T-cell (primary cell): ENCODE measurements at places on chromosomes 12 and 14.

DNA sequence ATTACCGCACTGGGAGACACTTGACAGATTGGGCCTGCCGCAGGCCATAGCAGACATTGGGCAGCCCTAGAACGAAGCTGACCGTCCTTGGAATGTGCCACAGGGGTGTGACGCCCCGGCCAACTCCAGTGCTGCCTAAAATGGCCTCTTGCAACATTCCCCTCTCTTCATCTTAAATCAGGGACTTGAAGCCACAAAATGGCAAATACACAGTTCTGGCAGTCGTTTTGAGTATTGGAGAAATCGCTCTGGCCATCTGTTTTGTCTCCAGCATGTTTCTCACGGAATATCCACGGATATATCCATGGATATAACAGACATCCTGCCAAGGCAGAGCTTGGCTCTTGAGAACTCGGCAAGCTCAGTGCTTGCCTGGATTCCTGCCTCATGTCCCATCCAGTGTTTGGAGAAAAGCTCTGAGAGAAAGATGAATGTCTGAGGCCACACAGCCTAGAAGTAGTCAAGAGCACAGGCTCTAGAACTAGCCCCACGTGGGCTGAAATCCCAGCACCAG lies 158.4 kb downstream of the CHST11 start:
- DNase-seq, result no peak

DNA sequence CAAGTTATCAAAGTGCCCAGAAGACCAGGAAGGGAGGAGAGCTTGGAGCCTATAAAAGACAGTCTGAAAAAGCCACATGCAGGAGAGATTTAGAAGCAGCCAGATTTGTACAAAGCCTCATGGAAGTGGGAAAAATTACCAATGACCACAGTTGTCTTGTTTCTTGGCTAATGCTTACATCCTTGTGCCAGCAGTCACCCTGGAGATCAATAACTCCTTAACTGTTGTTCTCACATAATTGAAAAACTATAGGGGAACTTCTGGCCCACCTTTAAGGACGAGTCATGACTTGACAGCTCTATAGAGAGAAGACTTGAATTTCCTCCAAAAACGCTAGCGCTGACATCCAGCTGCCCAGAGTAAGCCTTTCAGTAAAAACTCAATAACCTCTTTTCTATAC lies 313.1 kb downstream of the GALC start:
- no peak for DNase-seq

DNA sequence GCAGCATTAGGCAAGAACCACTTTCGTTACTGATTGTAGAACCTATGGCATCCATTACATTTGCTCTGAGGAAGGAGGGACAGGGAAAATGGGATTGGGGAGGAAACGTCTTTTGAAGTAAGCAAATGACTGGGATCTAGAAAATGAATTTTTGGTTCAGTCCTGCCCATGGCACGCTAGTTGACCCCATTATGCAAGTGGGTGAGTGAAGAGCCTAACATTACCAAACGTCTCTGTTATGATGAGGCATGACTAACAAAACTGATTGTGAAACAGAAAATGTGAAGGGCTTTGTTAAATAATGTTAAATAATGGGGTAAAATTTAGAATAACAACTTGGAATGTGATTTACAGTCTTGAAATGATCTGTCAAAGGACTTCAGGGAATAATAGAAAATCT lies 38.9 kb downstream of the CPSF2 start:
- DNase-seq, result no peak

- DNase-seq, result no peak
Measured at GRCh38 chr12:130357729-130358330, 20.1 kb downstream of the PIWIL1 start.

- no peak for DNase-seq
Measured at GRCh38 chr12:109458086-109458485, 19.0 kb downstream of the KCTD10 start.

DNA sequence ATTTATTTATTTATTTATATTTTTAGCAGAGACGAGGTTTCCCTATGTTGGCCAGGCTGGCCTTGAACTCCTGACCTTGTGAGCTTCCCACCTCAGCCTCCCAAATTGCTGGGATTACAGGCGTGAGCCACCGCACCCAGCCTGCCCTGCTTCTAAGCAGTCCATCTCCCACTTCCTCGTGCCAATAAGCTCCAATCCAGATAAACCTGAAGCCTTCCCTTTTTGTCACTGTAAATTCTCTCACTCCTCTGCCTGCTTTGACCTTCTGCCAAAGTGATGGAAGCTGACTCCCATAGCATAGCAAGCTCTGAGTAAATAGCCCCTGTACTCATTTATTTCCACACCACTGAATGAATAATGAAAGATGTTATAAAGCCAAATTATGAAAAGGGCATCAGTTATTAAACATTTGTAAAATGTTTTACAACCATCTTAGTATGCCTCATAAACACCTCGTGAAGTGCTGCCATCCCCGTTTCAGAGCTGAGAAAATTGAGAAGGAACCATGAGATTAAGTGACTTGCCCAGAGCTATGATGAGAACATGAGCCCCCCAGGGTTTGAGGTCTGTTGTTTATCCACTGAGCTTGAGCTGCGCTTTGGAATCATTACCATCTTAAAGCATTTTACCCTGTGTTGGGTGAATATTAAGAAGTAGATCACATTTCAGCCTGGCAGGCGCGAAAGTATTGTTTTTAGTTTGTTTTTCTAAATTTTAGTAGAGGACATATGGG lies 30.4 kb downstream of the MANSC1 start:
- no peak for DNase-seq

DNA sequence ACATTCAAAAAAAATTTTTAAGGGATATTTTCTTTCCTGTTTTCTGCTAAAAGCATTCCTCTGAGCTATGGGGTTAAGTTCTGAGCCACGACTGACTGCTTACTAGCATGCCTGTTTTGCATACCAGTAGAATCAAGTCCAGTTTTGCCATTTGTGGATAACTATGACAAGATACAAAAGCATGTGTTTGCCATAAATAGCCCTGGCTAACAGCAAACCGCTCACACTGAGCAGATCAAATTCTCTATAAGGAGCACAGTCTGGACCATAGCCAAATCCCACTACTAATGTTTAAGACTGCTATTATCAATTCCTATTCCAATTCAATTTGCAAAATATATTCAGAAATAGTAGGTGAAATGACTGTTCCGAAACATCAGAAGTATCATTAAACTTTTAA lies 3.2 kb downstream of the CFL2 start:
- DNase-seq, result no peak
